Activated gamma-delta T cell treated with Interleukin-2 at 50 U/mL for 16 hours (primary cell): ENCODE measurements at places on chromosomes 7 and 10.

- DNase-seq: no peak
These were observed 85.3 kb upstream of the RPA3 start for GRCh38 chr7:7803715-7804178.

DNA sequence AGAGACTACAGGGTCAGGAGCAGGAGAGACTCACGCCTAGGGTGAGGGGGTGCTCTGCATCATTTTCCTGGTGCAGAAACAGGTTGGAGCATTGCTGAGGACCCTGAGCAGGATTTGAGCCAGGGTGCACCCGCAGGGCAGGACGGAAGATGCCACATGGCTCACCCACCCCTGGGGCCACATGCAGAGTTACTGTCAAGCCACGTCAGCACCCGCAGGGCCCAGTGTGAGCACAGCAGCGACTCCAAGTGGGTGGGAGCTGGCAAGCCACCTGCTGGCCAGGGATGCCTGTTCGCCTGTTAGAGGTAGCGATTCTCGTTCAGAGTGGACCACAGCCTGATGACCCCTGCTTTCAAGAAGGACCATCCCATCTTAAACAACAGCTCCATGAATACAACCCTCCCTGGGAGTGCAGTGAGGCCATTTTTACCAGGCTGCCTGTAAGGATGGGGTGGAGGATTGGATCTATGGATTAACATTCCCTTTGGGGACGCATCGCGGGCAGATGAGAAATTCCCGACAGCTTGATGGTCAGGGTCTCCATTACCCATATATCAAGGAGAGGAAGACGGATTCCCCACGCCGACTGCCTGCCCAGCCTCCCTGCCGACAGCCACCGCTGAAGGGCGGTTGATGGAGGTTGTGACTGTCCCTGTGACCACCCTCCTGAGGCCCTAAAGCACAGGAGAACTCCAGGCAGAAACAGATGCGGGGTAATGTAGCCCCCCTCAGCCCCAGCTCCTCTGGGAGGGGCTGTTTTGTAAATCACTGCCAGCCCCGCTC is 101.1 kb upstream of the RET start:
- DNase-seq: no peak

DNA sequence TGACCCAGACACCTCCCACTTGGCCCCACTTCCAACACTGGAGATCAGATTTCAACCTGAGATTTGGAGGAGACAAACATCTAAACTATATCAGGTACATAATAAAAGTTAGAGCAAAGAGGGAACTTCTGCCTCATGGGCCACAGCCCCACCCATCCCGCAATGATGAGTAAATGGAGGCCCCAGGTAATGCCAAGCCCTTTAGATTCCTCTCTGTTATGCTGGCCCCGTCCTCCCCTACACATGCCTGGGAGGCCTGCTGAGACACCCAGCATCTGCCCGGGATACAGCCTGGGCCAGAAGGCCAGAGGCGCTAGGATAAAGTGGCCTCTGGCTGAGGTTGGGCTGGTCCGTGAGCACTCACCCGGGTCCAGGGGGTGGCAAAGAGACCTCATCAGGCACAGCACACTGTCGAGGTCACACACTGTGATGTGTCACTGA is 185.5 kb upstream of the SH2B2 start:
- no peak for DNase-seq

DNA sequence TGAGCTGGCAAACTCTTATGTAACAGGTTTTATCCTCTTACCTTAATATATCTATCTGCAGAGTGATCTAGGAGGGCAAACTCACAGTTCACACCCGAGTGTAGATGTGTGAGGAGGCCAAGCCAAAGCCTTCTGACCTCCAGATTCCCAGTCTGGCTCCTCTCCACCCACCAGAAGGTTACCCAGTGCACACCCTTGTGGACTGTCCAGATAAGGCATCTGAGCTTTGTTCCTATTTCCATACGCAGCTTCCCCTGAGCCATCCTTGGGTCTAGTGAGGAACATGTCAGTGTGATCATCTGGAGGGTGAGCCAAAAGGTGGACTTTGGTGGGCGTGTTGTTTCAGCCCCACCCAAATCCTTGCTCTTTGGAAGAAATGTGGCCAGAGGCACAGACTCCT is 203.0 kb upstream of the MEOX2 start:
- DNase-seq: no peak

DNA sequence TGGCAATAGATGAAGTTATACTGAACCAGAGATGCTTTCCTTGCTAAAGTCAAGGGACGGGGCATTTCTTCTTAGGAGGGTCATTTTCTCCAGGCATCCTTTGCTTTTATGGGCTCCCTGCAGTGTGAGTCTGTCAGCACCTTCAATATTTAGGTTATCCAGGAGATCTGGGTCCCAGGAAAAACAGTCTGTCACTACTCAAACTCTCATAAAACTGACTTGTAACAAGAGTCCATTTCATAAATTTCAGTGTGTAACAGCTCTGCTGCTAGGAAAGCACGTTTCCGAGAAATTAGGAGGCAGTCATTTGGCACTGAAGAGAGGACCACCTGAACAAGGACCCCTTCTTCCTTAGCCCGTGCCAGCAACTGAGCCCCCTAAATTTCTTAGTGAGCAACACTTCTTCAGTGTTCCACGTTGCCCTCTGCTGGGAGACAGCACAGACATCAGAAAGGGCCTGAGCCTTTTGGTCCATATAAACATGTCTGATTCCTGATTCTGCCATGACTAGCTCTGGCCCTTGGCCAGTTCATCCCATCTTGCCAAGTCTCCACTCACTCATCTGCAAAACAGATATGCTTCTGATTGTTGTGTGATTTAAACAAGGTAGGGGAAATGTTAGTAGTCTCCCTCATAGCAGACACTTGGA is 7.2 kb downstream of the GCC1 start:
- no peak for DNase-seq

- no peak for DNase-seq
These were observed 66.8 kb downstream of the ELFN1 start for GRCh38 chr7:1736830-1737229.

DNA sequence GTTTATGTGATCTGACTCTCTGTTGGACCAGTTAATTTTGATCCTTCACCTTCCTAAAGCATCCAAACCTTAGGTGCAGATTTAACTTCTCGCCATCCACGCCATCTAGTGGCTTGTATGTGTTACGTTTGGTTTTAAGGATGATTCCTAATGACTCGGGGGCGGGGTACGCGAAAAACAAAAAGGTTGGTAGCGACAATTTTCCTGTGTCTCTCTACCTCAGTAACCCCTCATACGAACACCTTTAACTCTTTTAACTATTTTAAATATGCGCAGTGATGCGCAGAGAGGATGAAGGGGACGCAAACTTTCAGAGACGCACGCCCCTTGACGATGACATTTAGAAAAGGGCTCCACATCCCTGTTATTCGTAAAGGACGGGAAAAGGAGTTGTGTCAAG is 714 bp upstream of the KCND2 start:
- DNase-seq: no peak
